ENCODE measurements at places on chromosomes 7 and 10. TPM values are rescaled to one million over a fixed set of nuclear protein-coding genes. Genes with fewer than 3 reads are reported as not detected.

The SORCS1 gene
- not detected for total RNA-seq

The ACSM6 gene
- total RNA-seq = not detected

The CRTAC1 gene
- total RNA-seq = 0.28 TPM

The MMD2 gene
- not detected for total RNA-seq

The NOLC1 gene
- total RNA-seq = 75.9 TPM

The CNNM1 gene
- total RNA-seq = 0.28 TPM

The NEURL1 gene
- total RNA-seq = under 0.01 TPM

The IFIT3 gene
- 15.5 TPM for total RNA-seq

The AKR1E2 gene
- 14.8 TPM for total RNA-seq

The SEMA3E gene
- total RNA-seq = 0.38 TPM

The GIMAP7 gene
- total RNA-seq = 0.19 TPM

The ACTR3C gene
- 0.19 TPM for total RNA-seq
